Colonic mucosa (tissue), 4 donors: ENCODE measurements at places on chromosomes 7 and 10. TPM values are rescaled to one million over a fixed set of nuclear protein-coding genes. Genes with fewer than 3 reads are reported as not detected.

SRRM3 gene
- total RNA-seq = 0.67 TPM

PCLO gene
- 8.8 TPM for total RNA-seq

KIF11 gene
- 31.6 TPM for total RNA-seq

OGDHL gene
- total RNA-seq = 3.2 TPM

ADGRA1 gene
- not detected for total RNA-seq

SLC13A4 gene
- total RNA-seq = not detected

NUP42 gene
- 30.5 TPM for total RNA-seq

CDC14C gene
- total RNA-seq = not detected

DNA sequence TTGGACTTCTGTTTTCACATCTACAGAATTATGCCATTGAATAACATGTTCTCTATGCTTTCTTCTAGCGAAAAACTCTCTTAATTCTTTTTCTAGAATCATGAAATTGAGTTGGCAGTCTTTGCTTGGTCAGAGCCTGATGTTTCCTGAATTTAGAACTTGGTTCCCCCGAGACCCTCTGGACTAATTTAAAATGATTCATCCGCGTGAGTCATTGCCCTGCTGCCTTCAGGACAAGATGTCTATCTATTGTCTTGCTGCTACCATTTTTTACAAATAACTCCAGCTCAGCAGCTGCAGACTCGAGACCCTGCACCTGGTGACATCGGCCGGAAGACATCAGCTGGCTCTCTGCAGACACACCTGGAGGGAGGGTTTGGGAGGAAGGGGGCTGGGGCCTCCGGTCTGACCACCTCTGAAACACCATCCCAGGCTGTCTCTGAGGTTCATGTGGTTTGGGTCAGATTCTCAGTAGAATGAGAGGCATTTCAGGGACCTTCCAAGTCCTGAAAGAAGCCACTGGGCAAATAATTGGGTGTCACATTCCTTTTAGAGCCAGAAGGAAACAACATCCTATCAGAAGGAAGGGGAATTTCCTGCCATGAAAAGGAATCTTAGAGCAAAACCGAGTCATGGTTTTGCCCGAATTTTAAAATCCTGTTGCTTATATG, 20.9 kb upstream of the KLF6 start:
- no peak for DNase-seq

DNA sequence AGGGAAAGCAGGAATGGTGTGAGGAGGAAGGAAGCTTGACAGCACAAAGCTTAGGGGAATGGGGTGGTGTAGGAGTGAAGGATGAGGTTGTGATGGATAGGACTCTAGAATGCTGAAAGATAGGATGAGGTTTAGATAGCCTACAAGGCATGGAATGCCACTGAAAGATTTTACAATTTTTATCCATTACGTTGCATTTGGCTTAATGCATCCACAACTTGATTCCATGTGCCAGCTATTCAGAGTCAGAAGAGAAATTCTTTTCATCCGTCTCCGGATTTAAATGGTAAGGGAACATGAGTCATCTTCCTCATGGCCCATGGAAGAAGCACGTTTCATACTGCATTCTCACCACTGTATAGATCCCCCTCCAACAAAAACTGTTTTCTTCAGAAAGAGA, 212.4 kb upstream of the BMPER start:
- no peak for DNase-seq

DNA sequence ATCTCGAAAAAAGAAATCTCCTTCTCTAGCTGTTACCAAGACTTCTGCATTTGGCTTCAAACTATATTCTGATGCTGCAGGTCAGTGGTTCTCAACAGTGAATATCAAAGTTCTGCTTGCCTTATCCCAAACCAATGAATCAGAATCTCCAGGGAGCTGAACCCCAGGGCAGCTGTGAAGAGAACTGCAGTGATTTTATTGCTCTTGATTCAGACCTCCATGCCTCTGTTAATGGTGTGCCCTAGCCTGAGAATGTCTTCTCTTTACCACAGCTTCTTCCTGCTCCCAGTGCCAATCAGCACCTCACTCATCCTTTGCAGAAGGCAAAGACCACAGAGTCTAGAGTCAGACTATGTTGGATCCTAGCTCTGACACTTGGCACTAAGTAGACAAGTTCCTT, 46.2 kb upstream of the MRLN start:
- DNase-seq = no peak

DNA sequence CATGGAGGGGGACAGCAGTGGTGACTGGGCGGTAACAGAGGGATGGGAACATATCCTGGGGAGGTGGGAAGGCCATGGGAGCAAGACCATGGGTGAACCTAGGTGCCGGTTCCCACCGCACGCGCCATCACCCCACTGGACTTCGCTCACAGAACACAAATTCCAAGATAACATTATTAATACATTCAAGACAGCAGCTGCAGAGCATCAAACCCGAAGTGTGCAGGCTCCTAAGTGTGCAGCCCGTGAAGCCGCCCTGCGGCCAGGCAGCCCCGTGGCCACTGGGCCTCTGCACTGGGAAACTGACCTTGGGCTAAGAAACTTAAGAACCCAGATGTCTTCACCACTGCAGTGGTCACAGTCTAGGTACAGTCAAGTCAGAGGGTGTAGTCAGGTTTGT, 42.8 kb upstream of the ZRANB1 start:
- no peak for DNase-seq

- DNase-seq = no peak
These were observed 760 bp upstream of the FOXK1 start for GRCh38 chr7:4681218-4681851.

DNA sequence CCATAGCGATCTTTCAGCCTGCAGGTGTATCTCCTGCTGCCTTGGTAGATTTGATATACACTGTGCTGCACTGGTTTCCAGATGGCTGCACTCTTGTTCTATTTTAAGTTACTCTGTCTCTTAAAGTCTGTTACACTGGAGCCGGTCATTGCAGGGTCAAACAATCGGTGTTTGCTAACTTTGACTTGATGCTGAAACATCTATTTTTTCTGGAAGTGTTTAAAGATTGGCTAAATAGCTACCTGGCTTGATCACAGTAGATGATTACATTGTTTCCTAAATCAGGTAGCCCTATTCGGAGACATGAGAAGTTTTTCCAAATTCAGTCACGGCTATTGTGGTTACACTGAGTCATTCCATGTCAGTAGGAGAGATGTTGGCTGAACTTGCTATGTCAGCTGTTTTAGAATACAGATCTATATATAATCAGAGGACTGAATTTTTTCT, 574.8 kb downstream of the ETV1 start:
- DNase-seq = no peak

GRCh38 chr7:28104041-28104541, 76.5 kb downstream of the JAZF1 start:
- no peak for DNase-seq

- DNase-seq = no peak
These were observed 60.8 kb downstream of the LARP4B start for GRCh38 chr10:870564-871166.

DNA sequence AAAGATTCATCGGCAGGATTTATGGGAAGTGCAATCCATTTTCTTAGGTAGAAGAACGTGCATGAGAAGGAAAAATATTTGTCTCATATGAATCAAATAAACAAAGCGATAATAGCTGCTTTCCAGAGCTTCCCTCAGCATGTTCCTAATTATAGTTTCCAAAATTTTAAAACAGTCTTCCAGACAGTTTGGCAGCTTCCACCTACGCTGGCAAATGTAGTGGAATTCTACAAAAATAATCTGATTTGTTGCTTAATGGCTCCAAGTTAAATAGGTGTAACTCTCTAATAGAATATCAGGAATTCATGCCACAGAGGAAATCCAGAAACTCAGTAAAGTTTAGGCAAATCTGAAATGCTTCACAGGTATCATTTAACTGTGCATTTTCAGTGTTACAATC, 23.3 kb upstream of the AGBL3 start:
- DNase-seq = no peak
